ENCODE measurements at places on chromosomes 2 and 18.

GRCh38 chr2:237073552-237073951 lies 12.1 kb upstream of the COPS8 start:
- no peak for DNase-seq

- DNase-seq: no peak
These were observed at the start of gene YES1 for GRCh38 chr18:811892-812375. Gene YES1, minus strand, starts transcription at chr18:812242. Its CDS starts 55,415 bp downstream, at chr18:756827.

GRCh38 chr18:49756671-49757362 lies 56.5 kb downstream of the ACAA2 start:
- no peak for DNase-seq

- peak; percentile 38 for DNase-seq
These were observed 372.8 kb upstream of the UBE2E3 start for GRCh38 chr2:180607514-180608049.

DNA sequence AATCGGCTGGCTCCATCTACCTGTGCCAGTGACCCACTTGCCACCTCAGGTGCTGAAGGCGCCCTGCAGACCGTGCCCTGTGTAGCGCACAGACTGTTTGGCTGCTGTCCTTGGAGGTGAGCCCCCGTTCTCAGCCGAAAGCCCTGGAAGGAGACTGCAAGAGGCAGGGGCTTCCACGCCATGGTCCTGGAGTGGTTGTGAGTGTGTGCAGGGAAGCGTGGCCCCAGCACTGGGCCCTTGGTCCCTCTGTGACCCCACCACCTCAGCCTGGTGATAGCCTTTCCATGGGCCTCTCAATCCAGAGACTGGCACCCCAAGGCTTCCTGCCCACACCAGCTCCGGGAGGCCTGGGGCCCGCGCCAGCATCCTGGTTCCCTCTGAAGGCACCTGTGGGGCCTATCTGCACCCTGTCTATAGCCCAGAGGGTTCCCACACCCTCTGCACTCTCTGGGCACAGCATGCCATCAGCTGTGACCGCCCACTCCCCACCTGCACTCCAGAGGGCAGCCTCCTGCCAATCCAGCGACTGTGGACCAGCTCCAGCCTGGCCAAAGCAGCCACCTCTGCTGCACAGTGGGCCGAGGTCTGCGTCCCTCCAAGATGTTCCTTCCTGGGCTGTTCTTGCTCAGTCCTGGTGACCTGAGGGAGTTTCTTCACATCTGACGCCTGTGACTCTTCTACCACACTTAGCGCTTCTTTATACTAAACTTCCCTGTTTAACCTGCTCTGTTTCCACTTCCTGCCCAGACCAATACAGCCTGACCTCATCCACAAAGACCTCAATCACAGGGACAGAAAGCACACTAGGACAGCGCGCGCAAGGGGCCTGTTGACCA lies 109.5 kb downstream of the EIPR1 start:
- no peak for DNase-seq

- DNase-seq: no peak
These were observed 151.5 kb downstream of the NCK2 start for GRCh38 chr2:105895990-105896764.

DNA sequence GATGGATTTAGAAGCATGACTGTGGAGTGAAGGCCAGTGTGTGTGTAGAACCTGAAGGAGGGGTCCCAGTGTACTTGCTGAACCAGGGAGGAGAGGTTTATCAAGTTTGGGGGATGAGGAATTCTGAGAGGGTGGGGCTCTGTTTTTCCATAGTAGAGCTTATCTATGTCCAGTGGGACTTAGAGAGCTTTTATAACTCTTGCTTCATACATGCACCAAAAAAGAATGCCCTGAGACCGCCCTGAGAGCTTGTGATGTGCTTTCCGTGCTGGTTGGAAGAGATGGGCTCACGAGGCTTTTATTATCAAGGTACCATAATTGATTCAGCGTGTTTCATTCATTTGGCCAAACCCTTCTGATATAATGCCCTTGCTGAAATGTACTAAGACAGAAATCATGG lies 100.2 kb downstream of the MTCL1 start:
- no peak for DNase-seq

- no peak for DNase-seq
These were observed 19.9 kb upstream of the ELAC1 start for GRCh38 chr18:50947899-50948298.

DNA sequence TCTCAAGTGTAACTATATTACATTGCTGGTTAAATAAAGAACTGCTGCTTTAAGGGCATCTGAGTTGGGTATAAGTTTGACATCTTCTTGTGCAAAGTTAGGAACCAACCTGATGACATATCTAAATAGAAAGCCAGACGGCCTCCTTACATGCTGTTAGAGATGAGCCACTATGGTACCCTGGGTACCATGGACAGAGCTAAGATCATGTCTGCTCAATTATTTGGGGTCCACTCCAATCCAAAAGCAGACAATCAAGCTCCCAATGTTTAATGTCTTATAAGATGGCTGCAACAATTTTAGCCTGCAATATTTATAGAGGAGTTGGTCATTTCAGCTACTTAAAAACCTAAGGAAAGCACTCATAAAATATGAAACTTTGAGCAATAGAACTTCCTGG lies 86.2 kb downstream of the UPP2 start:
- no peak for DNase-seq

GRCh38 chr2:85239102-85239501 lies 88.7 kb downstream of the TGOLN2 start:
- no peak for DNase-seq

DNA sequence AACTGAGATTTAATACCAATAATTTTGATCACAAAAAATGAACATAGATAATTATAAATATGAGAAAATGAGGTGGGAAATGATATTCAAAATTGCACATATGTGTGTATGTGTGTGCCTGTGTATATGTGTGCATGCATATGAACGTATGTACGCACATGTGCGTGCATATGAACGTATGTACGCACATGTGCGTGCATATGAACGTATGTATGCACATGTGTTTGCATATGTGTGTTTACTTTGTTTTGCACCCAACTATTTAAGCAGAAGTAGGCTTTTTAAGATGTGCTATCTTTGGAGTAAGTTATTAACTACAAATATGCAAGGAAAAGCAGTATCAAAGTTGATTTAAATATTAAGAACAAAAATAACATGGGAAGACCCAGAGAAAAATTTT lies 484.3 kb downstream of the EPHA4 start:
- no peak for DNase-seq

DNA sequence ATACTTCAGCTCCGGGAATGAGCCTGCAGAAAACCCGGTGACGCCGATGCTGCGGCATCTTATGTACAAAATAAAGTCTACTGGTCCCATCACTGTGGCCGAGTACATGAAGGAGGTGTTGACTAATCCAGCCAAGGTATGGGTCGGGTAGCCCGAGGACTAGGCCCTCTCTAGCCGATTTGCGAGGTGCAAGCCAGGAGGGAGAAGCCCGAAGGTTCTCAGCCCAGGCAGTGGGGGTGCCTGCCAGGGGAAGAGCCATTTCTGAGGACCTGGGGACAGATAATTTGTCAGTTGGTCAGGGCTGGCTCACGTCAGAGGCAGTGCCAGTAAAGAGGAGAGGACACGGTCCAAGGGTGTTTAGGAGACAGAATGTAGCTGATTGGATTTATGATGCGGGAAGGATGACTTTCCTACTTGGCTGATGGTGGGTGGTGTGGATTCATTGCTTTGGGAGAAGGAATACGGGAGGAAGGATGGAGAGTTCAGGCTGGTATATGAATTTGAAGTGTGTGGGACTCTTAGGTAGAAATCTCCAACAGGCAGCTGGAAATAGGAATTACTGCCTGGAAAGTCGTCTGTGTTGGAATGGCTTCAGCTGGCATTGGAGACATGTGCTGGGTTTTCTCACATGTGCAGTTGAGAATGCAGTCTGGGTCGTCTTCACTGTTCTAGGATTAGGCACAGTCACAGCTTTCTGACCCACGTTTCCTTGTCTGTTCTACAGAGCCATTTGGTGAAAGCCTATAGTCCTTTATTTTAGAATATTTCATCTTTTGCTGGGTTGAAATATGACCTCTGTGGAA lies 874 bp downstream of the NDUFAF7 start:
- DNase-seq: no peak

DNA sequence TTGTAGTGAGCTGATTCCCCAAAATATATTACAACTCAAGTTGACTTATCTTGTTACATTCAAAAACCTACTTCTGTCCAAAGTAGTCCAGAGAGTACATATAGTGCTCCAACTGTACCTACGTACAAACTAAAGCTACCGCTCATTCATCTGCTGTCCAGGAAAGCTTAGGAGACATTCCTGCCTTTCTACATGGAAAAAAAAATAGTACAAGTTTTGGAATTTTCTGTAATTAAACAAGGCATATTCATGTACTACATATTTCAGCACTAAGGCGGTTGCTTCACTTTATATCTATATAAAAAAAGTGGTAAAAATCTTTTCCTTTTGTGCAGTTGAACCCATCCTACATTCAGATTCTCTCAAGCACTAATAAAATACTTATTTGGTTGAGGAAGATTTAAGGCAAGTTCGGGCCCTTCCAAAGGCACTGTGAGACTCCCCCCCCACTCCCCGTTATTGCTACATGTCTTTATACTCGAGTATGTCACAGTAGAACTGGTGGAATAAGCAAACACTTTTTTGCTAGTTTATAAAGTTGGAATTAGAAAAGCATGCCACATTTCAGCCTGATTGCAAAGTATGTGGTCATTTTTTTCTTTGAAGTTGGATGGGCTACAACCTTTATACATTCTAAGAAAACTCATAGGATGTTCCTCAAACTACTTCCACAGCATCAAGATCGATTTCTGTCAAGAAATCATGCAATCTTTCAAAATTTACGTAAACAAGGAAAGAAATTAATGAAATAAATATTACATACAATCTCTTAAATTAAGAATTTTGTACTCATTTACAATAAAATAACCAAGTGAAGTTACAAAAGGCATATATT lies 3.7 kb downstream of the ZFP36L2 start:
- DNase-seq: no peak

- no peak for DNase-seq
These were observed 119.8 kb downstream of the PTPN4 start for GRCh38 chr2:119879502-119879901.

- DNase-seq: no peak
These were observed 52.6 kb downstream of the TRAPPC12 start for GRCh38 chr2:3432067-3432466.

- peak; percentile 20 for DNase-seq
These were observed 1.2 kb downstream of the CBLN2 start for GRCh38 chr18:72542984-72543356.
